ENCODE measurements at places on chromosomes 2 and 18.

- no peak for DNase-seq
These were observed 116.6 kb upstream of the EFEMP1 start for GRCh38 chr2:56040189-56040588.

GRCh38 chr2:43327119-43327518 is 100.7 kb upstream of the ZFP36L2 start:
- no peak for DNase-seq

DNA sequence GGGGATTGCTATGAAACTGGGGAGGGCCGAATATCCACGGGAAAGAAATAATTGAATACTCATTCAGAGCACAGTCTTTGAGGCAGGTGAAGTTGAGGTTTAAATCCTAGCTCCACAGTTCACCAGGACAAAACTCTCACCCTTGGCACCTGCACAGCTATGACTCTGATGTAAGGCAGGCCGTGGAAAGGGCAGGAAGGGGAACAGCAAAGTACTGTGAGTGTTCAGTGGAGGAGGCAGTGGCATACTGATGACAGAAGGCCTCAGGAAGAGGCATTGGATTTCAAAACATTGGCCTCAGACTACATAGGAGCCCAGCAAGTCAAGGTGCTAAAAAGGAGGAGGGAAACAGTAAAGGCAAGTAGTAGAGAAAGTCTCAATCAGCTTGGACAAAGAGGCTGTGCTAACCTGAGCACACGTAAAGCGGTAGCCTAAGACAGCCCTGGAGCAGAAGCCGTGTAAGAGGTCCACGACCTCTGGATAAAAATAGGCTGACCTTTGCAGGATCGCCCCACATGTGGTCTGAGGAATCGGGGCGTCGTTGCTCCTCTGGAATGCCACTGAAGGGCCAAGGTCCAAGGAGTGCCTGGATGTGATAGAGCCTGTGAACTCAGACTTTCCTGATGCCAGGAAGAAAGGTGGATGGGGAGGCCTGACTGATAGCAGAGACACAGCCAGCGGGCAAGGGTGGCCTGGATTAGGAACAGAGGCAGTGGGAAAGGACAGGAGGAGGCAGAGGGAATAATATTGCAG is 243.6 kb downstream of the PID1 start:
- DNase-seq: no peak

DNA sequence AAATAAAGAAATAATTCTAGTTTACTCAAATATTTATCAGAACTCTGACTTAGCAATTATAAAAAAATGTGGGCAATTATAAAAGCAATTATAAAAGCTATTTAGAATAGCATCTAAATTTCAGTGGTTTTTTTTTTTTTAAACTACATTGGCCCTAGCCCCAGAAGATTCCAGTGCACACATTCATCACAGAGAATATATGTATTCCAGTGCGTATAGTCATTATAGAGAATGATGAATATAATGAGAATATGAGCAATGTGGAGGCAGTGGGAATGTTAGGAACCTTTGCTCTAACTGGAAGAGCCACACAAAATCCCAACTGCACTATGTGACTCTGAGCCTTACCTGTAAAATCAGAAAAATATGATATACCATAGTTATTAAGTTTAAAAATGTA is 10.5 kb downstream of the MAP3K2 start:
- DNase-seq: no peak

- DNase-seq: no peak
These were observed 139.3 kb upstream of the FBXO11 start for GRCh38 chr2:48045613-48046012.

GRCh38 chr2:234991290-234991689 is 39.5 kb downstream of the SH3BP4 start:
- no peak for DNase-seq

DNA sequence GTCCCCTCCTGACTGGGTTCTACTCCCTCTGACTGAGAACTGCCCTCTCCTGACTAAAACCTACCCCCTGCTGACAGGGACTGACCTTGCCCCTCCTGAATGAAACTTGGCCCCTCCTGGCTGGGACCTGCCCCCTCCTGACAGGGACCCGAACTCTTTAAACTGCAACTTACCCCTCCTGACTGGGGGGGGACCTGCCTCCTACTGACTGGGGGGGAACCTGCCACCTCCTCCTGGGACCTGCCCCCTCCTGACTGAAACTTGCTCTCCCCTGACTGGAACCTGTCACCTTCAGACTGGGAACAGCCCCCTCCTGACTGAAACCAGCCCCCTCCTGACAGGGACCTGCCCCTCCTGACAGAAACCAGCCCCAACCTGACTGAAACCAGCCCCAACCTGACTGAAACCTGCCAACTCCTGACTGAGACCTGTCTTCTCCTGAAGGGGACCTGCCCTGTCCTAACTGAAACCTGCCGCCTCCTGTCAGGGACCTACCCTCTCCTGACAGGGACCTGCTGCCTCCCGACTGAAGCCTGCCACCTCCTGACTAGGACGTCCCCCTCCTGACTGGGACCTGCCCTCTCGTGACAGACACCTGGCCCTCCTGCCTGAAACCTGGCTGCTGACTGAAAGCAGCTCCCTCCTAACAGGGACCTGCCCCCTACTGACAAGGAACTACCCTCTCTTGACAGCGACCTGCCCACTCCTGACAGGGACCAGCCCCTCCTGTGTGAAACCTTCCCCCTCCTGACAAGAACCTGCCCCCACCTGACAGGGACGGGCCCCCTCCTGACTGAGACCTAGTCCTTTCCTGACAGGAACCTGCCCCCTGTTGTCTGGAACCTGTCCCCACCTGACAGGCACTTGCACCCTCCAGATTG is 87.1 kb downstream of the PXDN start:
- DNase-seq: no peak

DNA sequence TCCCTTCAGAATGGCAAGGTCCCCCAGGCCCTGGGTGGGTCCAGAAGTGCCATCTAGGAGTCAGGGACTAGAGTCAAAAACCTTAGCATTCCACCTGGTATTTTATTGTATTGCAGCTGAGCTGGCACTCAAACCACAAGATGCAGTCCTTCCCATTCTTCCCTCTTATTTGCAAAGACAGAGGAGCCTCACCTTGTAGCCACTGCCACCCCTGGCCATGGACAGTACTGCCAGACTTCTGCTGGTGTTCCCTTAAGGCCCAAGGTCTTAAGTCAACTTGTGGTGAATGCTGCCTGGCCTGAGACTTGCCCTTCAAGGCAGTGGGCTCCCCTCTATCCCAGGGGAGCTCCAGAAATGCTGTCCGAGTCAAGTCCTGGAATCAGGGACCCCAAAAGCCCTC is 6.9 kb downstream of the UGT1A10 start:
- no peak for DNase-seq

- DNase-seq: no peak
These were observed 292.3 kb upstream of the ID2 start for GRCh38 chr2:8389431-8390108.

DNA sequence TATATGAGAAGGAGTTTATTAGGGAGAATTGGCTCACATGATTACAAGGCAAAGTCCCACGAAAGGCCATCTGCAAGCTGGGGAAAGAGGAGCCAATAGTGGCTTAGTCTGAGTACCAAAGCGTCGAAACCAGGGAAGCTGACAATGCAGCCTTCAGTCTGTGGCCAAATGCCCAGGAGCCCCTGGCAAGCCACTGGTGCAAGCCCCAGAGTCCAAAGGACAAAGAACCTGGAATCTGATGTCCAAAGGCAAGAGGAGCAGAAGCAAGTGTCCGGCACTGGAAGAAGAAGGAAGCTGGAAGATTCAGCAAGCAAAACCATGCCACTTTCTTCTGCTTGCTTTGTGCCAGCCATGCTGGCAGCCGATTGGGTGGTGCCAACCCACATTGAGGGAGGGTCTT is 74.3 kb upstream of the NPAS2 start:
- no peak for DNase-seq

DNA sequence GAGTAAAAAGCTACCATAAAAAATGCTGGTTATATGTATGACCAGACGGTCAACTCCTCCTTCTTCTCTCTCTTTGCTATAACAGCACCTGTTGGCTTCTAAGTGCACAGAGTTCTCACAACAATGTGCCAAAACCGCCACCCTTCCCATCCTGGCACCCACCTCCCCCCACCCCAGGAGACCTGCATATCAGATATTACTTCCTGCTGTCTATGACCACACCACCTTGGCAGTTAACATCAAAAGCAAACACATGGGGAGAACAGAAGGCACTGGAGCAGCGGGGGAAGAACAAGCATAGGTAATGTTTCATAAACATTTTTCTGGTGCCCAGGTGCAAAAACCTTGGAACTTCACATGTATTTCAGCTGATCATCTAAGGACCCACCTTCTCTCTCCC is 15.5 kb downstream of the SPRED2 start:
- DNase-seq: no peak

- no peak for DNase-seq
These were observed 163.5 kb downstream of the RTP5 start for GRCh38 chr2:242032780-242033656.

- DNase-seq: no peak
These were observed 8.4 kb upstream of the CTLA4 start for GRCh38 chr2:203859030-203859789.

DNA sequence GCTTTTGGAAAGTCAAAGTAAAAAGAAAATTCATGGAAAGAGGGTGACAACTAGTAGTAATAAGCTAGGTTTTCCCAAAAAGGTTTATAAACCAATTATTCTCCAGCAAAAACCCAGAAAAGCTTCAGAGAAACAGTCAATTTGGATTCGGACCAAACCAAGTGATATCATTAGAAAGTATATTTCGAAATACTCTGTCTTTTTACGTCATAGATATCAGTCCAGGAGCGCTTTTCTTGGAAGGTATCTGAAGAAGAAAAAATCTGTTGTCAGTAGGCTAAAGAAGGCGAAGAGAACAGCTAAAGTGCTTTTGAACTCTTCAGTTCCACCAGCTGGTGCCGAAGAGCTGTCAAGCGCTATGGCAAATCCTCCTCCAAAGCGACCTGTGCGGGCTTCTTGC is 36.6 kb downstream of the ZDBF2 start:
- DNase-seq: no peak

DNA sequence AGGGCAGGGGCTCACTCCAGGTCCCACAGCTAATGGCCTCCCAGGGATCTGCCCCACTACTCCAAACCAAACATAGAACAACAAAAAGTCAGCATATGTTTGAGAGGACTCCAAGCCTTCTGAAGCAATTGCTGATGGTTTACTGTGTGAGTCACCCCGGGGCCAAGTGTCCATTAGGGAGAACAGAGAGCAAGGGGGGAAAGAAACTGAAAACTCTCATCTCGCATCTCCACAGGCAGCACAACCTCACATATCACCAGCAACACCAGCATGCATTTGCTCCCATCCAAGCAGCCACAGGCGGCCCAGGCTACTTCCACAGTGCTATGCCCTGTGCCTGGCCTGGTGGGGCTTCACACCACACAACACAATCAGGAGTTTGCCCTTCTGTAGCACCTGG is 39.1 kb downstream of the CYRIA start:
- DNase-seq: no peak

- no peak for DNase-seq
These were observed 535.3 kb upstream of the SYT4 start for GRCh38 chr18:43812627-43813026.

DNA sequence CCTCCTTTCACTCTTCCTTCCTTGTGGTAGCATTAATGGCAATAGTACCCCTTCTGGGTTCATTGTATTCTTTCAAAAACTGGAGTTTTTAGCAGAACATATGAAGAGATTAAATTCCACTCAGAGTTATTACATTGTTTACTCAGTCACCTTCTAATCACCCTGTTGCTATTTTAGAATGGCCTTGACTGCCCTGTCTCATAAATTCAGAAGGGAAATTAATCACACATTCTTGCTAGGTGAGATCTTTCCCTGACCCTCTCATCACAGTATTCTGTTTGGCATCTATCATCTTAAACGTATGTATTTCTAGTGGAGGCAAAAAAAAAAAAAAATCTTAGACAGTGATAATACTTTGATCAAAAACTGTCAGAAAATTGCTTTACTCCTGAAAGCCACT is 760.4 kb downstream of the ADCYAP1 start:
- no peak for DNase-seq

GRCh38 chr2:181461056-181461997 is 4.1 kb downstream of the ITGA4 start:
- no peak for DNase-seq

DNA sequence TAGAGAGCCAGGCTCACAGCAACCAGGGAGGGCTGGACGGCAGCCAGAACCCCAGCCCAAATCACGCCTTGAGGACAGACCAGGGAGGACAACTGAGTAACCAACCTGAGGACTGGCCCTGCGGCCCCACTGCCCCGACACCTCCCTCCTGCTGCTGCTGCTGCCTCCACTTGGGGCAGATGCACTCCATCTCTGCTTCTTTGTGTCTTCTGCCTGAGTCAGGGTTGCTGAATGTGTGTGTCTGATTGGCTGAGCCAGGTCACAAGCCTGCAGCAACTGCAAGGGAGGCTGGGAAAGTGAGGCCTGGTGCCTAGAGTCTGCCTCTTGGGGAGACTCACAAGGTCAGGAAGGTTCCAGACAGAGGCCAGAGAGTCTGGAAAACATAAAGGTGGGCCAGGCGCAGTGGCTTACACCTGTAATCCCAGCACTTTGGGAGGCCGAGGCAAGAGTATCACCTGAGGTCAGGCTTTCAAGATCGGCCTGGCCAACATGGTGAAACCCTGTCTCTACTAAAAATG is 83.4 kb downstream of the ZFP36L2 start:
- DNase-seq: no peak

GRCh38 chr2:38653715-38654527 is 12.0 kb upstream of the GALM start:
- DNase-seq: no peak

Measured in 8988T (cell line).